ENCODE measurements at places on chromosomes 12 and 14.

GRCh38 chr12:121511916-121512315, 68.9 kb downstream of the KDM2B start:
- DNase-seq: no peak

DNA sequence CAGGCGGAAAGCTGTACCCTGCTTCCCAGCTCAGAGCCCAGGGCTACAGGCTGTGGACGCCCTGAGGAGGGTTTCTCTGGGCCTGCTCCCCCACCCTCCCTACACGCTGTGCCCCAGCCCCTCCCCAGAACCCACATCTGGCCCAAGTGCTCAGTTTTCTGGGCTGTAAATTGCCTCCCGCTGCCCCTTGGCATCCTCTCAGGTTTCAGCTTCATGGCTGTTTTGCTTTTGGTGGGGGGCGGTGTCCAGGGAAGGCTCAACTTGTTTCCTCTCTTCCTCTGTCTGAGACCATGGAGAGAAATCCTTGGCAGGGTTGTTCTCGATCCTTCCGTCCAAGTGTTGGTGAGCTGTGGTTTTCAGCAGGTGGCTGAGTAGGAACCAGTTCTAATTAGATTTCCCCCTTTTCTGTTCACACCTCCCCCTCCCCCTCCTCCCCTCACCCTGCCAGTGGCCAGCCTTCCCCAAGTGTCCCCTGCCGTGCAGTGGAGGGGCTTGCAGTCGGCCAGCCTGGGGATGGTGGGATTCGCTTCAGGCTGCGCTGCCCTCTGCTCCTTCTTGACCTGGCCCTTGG, 61.8 kb downstream of the TSPAN9 start:
- DNase-seq: no peak

DNA sequence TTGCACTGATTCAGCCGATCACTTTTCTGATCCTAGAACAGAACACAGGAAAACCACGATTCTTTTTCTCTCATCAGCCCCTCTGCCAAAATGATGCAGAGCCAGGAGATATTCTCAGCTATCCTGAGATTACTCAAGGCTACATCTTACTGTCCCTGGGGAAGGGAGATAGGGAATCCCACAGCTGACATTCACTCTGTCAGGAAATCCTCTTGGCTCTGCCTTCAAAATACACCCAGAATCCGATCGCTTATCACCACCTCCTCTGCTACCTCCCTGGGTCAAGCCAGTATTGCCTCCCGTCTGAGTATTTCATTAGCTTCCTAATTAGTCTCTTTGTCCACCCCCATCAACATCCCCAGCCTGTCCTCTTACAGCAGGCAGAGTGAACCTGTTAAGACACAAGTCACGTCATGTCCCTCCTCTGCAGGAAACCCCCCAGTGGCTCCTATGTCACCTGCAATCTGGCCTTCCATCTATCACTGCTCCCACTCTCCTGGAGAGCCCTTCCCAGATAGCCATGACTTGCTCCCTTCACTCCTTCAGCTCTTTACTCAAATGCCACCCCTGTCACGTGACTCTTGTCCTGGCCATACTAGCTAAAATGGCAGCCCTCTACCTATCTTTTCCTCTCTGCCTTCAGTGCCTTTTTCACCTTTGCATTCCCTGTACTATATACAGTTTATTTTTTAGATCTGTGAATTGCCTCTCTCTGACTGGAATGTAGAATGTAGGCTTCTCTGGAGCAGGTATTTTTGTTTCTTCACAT, 70.3 kb downstream of the GALNT4 start:
- no peak for DNase-seq

- no peak for DNase-seq
Observed at GRCh38 chr12:81991868-81992267, 232.7 kb upstream of the PPFIA2 start.

GRCh38 chr12:8951744-8952143, 2.3 kb upstream of the M6PR start:
- DNase-seq: no peak

DNA sequence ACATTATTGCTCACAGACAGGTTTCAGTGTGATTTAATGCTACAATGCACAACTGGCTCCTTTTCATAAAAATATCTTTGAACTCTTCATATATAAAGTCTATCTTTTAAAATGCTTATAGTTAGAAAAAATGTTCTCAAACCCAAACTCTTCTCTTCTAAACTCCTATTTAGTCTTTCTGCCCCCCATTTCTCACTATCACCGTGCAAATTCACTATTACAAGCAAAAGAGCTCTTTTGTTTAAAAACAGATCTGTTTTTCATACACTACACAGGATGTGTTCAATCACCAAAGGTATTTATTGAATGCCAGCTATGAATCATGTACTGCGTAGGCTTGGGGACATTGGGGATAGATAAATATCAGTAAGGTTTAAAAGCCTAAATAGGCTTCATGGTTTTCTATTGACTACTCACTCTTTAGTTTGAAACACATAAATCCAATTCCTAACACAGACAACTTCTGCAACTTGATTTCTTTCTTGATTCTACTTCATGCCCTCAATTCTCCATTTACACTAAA, 692.3 kb downstream of the C12orf50 start:
- DNase-seq: no peak

GRCh38 chr12:6813363-6813762, 8.3 kb upstream of the GPR162 start:
- DNase-seq: no peak

- DNase-seq: no peak
Observed at GRCh38 chr12:62947364-62947763, 12.4 kb upstream of the PPM1H start.

DNA sequence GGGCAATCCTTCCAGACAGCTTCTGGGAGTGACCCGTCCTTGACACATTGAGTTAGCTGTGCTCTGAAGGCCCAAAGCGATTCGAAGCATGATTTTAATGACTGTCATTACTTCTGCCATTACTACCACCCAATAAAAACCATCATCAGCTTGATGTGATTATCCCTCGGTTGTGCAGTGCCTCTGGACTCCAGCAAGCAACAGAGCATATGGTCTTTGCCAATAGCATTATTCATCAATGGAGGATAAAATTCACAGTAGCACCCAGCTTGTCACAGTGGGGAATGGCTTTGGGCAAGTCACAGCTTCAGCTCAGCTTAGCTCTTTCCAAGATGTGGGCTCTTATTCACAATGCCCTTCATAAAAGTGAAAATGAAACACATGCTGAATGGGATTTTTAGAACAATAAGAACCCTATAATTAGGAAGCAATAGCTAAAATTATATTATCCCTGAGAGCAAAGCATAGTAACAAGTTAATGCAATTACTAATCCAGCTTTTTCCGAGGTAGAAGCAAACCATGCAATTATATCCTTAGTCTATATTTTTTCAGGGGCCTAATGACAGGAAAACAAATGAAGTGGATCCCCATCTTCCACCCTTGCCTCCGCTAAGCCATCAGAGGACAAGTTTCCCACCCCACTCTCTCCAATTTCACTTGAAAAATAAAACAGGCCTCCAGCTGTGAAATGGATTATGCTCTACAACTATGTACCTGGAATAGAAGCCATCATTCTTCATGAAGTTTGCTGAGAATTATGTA, 163.0 kb upstream of the EEA1 start:
- no peak for DNase-seq

- no peak for DNase-seq
Observed at GRCh38 chr12:132190012-132190755, 45.9 kb downstream of the NOC4L start.

- no peak for DNase-seq
Observed at GRCh38 chr12:93323625-93324329, 53.9 kb upstream of the NUDT4 start.

DNA sequence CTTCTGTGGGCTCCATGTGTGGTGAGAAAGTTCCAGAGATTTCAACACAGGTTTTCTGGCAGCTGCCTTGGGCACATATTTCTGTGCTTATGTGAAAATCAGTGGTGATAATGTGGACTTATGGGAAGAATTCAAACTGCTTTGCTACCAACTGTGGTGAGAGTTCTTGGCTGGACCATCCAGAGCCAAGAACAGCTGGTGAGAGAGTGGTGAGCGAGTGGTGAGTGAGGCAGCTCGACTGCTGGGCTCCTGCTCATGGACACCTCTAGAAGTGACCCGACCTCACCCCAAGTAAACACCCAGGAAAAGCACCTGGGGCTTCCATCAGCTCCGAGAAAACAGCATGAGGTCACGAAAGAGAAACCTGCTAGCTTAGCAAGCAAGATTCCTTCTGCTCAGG, 106.4 kb downstream of the PIWIL1 start:
- DNase-seq: no peak

- DNase-seq: no peak
Observed at GRCh38 chr14:58944968-58945356, 243.5 kb upstream of the DAAM1 start.

DNA sequence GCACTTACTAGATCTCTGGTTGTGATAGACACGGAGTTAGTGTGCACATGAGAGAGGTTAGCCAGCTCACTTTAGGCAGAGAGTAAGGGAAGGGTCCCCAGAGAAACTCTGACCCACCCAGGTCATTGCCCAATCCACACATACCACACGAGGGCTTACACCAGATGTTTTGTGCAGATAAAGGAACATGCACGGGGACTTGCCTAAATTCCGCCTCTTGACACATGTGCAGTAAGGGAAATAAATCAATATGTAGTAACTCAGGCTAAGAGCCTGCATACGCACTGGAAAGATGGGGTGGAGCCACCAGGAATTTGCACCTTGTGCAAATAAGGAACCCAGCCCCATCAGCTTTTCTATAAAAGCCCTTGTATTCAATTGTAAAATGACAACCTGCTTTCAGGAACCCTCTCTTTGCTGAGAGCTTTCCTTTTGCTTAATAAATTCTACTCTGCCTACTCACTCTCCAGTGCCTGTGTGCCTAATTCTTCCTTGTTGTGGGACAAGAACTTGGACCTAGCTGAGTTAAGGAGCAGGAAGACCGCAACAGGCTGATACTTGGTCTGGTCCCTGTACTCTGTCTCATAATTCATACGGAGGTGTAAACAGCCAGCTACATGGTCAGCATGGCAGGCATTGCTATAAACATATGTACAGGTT, 120.2 kb downstream of the EMP1 start:
- no peak for DNase-seq

DNA sequence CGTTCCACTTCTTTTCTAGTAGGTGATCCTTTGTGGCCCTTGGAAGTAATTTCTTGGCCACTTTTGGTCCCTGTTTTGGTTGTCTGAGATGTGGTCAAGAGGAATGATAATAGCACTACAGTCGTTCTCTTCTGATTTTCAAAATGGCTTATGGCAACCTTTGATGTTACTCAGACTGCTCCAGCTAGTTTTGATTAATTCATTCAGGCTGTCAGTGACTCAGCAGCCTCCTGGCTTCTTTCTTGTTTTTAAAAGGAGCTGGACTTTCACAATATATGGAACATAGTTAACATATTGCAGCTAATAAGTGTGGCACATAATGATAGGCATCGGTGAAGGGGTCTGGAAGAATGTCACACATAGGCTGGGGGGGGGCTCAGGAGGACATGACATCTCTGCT, 47.3 kb downstream of the WDR20 start:
- DNase-seq: no peak

DNA sequence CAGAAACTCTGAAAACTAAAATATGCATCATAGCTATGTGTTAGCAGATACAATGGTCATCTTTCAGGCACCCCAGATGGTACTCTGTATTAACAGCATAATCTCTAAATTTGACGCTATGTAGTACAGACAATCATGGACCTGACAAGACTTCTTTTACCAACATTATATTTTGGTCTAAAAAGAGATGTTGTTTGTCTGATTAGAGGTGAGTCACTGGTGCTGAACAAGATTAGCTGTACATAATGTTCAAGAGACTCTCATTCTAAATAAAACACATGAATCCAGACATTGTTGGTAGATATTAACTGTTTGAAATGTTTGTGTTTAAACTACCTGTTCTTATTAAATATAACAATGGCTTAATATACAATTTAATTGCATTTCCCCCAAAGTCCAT, 146.4 kb upstream of the LMNTD1 start:
- DNase-seq: no peak
